ENCODE measurements at places on chromosomes 6 and 20.

GRCh38 chr6:15036690-15037245 lies 209.1 kb upstream of the JARID2 start:
- no peaks in the 10 kb centered on the region for H3K36me3 ChIP-seq
- no peak for DNase-seq
- H3K27ac ChIP-seq, result no peak overlapping the region
- H3K4me3 ChIP-seq, result no peak overlapping the region

- H3K36me3 ChIP-seq, result no peaks in the 10 kb centered on the region
- H3K27ac ChIP-seq, result no peak overlapping the region
- peaks cover 32% of the 10 kb centered on the region for H3K4me1 ChIP-seq
- peak overlapping the region; percentile 42 for H3K4me3 ChIP-seq
- DNase-seq, result no peak
- H3K27me3 ChIP-seq, result peaks cover 3% of the 10 kb centered on the region
Observed at GRCh38 chr6:87908978-87909811, 138.4 kb upstream of the SPACA1 start.

- no peak overlapping the region for H3K27ac ChIP-seq
- no peaks in the 10 kb centered on the region for H3K36me3 ChIP-seq
- no peak for DNase-seq
Observed at GRCh38 chr6:36650848-36651478, 27.6 kb upstream of the CDKN1A start.

DNA sequence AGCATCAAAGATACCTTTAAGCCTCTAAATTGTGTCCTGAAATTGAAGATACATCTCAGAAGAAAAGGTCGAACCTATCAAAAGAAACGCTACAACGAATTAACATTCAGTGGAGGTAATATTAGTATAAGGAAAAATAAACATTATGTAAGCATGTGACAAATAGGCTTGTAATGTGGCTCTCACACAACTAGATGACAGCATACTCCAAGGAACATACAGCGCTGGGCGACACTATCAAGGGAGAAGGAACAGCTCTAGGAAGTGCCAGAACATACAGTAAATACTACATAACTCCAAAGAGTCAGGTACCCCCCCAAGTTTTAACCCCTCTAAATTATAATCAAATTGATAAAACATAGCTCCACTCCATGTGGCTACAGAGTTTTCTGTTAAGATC lies 103.5 kb downstream of the LAMP5 start:
- H3K27ac ChIP-seq, result no peak overlapping the region
- H3K4me1 ChIP-seq, result no peaks in the 10 kb centered on the region
- H3K27me3 ChIP-seq, result peaks cover 4% of the 10 kb centered on the region
- no peaks in the 10 kb centered on the region for H3K36me3 ChIP-seq
- no peak for DNase-seq

DNA sequence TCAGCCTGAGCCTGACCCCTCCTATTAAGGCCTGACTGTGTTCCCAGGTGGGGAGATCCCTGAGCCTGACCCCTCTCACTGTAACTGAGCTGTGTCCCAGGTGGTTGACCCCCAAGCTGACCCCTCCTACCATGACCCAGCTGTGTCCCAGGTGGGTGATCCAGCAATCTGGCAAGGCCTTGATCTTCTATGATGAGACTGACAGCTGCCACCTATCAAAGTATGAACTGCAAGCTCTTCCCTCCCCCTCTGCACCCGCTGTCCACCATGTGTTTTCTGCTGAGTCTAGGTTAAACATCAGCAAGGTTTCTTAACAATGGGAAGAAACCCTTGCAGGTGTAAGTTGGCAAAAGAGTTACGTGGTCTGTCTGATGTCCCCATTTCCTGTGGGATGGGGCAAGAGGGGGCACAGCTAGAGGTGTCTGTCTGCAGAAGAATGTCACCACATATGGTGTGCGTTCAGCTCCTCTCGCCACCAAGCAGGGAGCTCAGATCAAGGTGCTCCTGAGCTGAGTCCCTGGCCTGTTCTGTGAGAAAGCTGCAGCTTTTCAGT lies 5.9 kb downstream of the PXDC1 start:
- DNase-seq, result no peak
- H3K4me1 ChIP-seq, result peaks cover 30% of the 10 kb centered on the region
- H3K27me3 ChIP-seq, result peaks cover 28% of the 10 kb centered on the region
- peaks cover 2% of the 10 kb centered on the region for H3K36me3 ChIP-seq

DNA sequence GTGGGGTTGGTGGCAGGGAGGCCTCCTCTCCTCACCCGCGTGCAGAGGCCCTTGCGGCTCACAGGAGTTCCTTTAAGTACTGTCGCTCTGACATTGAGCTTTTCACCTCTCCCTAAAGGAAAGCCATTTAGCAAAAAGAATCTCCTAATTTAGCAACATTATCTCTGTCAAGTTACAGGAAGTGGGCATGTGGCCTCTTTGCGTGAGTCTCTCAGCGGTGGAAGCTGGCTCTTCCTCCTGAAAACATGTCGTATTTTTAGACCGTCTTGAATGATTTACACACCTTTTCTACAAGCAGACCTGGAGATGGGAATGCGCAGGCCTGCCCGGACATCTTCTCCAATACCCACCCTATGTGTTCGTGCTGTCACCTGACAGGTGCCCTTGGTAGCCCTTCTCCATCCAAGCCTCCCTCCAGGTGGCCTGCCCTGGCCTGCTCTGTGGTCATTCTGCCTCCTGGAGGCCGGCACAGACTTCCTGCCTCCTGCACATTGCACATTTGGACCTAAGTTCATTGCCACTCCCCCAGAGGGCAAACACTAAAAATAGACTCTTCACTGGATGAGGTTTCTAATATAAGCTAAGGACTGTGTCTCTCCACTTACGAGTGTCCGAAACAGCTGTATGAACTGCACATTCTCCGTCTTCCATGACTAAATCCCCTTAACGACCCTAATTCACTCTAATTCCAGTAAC lies 18.5 kb upstream of the PHACTR3 start:
- DNase-seq, result no peak
- H3K27ac ChIP-seq, result no peak overlapping the region
- H3K4me1 ChIP-seq, result peaks cover 8% of the 10 kb centered on the region
- no peaks in the 10 kb centered on the region for H3K36me3 ChIP-seq
- peaks cover 3% of the 10 kb centered on the region for H3K27me3 ChIP-seq
- no peak overlapping the region for H3K4me3 ChIP-seq

DNA sequence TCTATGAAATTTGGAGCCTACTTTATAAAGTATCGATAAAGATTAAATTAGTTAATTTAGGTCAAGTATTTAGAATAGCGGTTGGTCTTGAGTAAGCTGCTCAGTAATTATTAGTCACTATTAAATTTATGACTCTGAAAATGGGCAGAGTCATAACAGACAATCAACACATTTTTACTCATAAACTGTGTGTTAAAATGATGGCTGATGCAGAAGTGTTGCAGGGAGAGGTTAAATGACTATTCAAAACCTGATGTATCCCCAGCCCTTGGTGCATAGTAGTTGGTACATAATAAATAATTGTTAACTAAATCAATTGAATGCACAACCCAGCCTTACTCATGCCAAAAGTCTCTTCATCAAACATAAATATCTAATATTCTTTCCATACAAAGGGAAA lies 30.6 kb downstream of the HIVEP2 start:
- no peak overlapping the region for H3K4me3 ChIP-seq
- peaks cover 76% of the 10 kb centered on the region for H3K4me1 ChIP-seq
- DNase-seq, result no peak
- peak overlapping the region; percentile 98 for H3K27ac ChIP-seq
- H3K27me3 ChIP-seq, result no peaks in the 10 kb centered on the region

DNA sequence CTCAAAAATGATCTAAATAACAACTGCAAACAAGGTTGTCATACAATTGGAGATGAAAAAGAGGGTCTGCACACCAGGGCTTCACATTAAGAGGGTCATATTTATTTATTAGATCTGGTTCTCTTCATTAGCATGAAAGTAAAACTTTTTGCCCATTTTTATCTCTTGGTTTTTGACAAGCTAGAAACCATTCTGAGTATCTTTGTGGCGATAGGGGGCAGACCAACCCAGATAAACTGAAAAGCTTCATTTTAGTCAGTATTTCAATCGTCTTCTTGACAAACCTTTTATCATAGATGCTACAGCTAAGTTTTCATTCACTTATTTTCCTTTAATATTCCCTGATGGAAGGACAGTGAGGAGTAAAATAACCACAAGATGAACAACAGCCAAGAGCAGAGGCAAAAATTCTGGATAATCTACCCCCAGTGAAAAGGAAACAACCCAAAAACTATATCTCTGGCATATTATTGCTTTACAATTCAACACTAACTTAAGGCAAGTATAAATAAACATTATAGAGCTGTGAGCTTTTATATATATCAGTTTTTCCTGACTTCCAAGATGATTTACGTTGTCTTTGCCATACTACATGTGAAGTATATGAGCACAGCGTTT lies 45.2 kb downstream of the THEMIS start:
- H3K4me1 ChIP-seq, result peaks cover 87% of the 10 kb centered on the region
- peak overlapping the region; percentile 54 for H3K27ac ChIP-seq
- peaks cover 18% of the 10 kb centered on the region for H3K36me3 ChIP-seq
- H3K4me3 ChIP-seq, result peak overlapping the region; percentile 67

- no peak overlapping the region for H3K4me3 ChIP-seq
- H3K27ac ChIP-seq, result no peak overlapping the region
- no peaks in the 10 kb centered on the region for H3K4me1 ChIP-seq
- H3K36me3 ChIP-seq, result no peaks in the 10 kb centered on the region
- no peak for DNase-seq
Observed at GRCh38 chr6:163955096-163955495, 540.6 kb downstream of the QKI start.

- no peaks in the 10 kb centered on the region for H3K36me3 ChIP-seq
- peaks cover 8% of the 10 kb centered on the region for H3K4me1 ChIP-seq
- DNase-seq, result no peak
- no peak overlapping the region for H3K4me3 ChIP-seq
- no peak overlapping the region for H3K27ac ChIP-seq
Observed at GRCh38 chr20:64247970-64248841, 7.3 kb upstream of the PCMTD2 start.

DNA sequence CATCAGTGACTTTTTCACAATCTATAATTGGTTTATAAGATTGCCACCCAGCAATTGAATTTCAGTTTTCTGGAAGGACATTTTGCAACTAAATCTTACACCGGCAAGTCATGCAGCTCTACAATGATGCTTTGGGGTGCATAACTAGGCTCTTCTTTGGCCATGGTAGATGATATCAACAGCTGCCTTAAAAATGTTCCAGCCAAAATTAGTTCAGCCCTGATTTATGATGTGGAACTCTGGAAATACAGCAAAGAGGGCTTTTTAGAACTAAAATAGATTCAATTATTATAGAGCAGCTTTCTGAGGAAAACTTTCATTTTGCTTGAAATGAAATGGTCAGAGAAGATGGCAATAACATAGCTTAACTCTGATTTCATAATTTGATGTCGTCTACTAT lies 18.4 kb upstream of the MCM9 start:
- H3K27me3 ChIP-seq, result no peaks in the 10 kb centered on the region
- H3K27ac ChIP-seq, result no peak overlapping the region
- DNase-seq, result no peak
- H3K4me1 ChIP-seq, result no peaks in the 10 kb centered on the region

DNA sequence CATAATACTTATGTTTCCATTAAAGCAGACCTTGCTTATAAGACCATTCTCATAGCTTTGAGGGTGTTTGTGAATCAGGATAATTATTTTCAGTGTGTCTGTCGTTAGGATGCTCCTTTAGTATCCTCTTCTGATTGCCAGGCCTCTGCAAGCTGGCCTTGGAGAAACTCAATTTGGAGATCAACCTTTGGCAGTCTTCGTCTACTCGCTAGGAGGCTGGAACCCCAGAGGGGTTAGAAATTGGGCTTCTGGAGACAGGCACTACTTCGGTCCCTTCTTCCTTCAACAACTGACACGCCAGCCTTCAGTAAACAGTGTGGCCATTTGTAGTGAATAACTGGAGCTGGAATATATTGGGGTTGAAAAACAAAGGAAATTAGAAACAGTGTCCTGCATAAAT lies 100.8 kb upstream of the CITED2 start:
- H3K36me3 ChIP-seq, result no peaks in the 10 kb centered on the region
- H3K27ac ChIP-seq, result no peak overlapping the region
- no peak for DNase-seq

- H3K27ac ChIP-seq, result peak overlapping the region; percentile 97
- peak overlapping the region; percentile 86 for H3K4me3 ChIP-seq
- peaks cover 50% of the 10 kb centered on the region for H3K4me1 ChIP-seq
- H3K36me3 ChIP-seq, result no peaks in the 10 kb centered on the region
- peaks cover 4% of the 10 kb centered on the region for H3K27me3 ChIP-seq
Observed at GRCh38 chr6:70667256-70667710, 400 bp upstream of the SMAP1 start.

DNA sequence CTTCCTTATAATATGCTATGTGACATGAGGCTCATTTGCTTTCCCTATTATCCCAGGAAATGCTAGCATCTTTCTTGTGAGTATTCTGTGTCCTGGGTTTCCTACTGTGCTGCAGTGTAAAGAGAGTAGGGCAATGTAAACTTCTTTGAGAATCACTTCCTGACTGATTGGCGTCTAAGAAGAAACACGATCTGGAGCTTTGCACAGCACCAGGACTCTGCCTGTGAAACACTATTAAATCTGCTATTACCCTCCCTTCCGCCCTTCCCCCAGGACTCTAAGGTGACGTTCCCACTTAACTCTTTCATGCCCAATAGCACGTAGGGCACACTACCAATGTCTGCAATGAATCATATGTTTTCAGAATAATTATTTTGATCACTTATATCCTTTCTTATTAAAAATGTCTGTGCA lies 607.3 kb upstream of the CITED2 start:
- no peak for DNase-seq
- no peak overlapping the region for H3K4me3 ChIP-seq
- H3K27ac ChIP-seq, result no peak overlapping the region

- H3K36me3 ChIP-seq, result peaks cover 9% of the 10 kb centered on the region
- no peak overlapping the region for H3K4me3 ChIP-seq
- no peak overlapping the region for H3K27ac ChIP-seq
- DNase-seq, result no peak
Observed at GRCh38 chr6:12152023-12152970, 137.9 kb upstream of the EDN1 start.

- H3K36me3 ChIP-seq, result no peaks in the 10 kb centered on the region
- H3K27ac ChIP-seq, result no peak overlapping the region
- no peak for DNase-seq
- H3K4me3 ChIP-seq, result no peak overlapping the region
Observed at GRCh38 chr6:87837444-87837843, 135.4 kb upstream of the AKIRIN2 start.

GRCh38 chr6:131000544-131000943 lies 62.5 kb downstream of the EPB41L2 start:
- H3K36me3 ChIP-seq, result no peaks in the 10 kb centered on the region
- no peak overlapping the region for H3K27ac ChIP-seq
- H3K4me3 ChIP-seq, result no peak overlapping the region
- DNase-seq, result no peak
- H3K27me3 ChIP-seq, result peaks cover 1% of the 10 kb centered on the region

DNA sequence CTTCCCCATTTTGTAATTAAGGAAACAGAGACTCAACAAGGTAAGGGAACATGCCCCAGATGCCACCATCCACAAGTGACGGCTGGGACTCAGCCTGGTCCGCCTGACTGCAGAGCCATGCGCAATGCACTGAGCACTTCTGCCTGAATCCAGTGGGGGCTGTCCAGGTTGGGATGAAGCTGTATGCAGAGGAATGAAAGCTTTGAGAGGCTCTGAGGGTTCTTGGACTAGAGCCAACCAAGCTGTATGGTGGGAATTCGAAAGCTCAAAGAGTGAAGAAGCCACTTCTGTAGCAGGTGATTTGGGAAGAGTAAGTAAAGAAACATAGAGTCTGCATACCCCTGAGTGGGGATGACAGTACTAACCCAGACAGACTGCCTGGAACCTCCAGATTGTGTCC lies 127.6 kb upstream of the AKAP12 start:
- no peaks in the 10 kb centered on the region for H3K36me3 ChIP-seq
- no peak overlapping the region for H3K27ac ChIP-seq

GRCh38 chr6:9623985-9624384 lies 790.9 kb downstream of the TFAP2A start:
- H3K36me3 ChIP-seq, result peaks cover 6% of the 10 kb centered on the region
- no peak for DNase-seq
- H3K27me3 ChIP-seq, result no peaks in the 10 kb centered on the region
- H3K27ac ChIP-seq, result no peak overlapping the region
- H3K4me3 ChIP-seq, result no peak overlapping the region
- H3K4me1 ChIP-seq, result no peaks in the 10 kb centered on the region

All from naive thymus-derived CD8-positive, alpha-beta T cell (primary cell).